ENCODE measurements at places on chromosomes 3 and 15.

- DNase-seq, result no peak
- H3K27me3 ChIP-seq, result no peaks in the 10 kb centered on the region
- no peaks in the 10 kb centered on the region for H3K4me1 ChIP-seq
- no peak overlapping the region for H3K4me3 ChIP-seq
Measured at GRCh38 chr3:168973206-168973605, 690.3 kb downstream of the MECOM start.

DNA sequence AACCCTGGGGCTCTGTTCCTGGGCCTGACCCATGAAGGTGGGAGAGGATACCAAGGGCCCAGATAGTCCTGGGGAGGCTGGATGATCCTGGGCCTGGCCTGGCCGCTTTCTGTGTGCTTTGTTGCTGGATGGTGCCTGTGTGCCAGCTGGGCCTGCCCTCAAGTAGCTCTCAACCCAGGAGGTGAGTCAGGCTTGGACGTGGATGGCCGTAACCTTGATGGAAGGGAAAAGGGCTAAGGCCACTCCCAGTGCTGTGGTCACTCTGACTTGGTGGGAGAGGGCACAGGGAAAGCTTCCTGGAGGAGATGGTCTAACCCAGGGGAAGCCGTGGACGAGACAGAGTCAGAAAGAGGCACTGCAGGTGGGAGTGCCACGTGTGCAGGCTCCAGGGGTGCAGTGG lies 9.4 kb downstream of the TMEM43 start:
- no peak for DNase-seq
- peaks cover 3% of the 10 kb centered on the region for H3K4me1 ChIP-seq
- no peak overlapping the region for H3K4me3 ChIP-seq
- H3K36me3 ChIP-seq, result peaks cover 5% of the 10 kb centered on the region
- no peak overlapping the region for H3K27ac ChIP-seq

DNA sequence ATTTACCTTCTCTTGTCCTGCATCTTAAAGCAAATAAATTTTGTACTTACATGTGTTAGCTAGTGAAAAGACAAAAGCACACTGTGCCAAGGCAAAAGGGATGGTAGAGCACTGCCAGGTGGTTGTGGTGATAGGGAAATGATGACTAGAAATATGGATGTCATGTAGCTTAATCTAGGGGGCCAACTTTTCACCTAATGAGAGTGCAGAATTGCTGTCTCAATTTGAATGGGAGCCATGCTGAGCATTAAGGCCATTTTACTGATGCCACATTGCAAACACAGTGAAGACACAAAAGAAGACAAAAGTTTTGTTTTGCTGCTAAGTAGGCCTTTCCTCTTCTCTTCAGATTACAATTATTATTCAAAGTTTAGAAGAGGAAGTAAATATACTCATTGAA lies 274.7 kb downstream of the PDCD6IP start:
- no peaks in the 10 kb centered on the region for H3K36me3 ChIP-seq
- H3K27ac ChIP-seq, result no peak overlapping the region
- H3K4me1 ChIP-seq, result no peaks in the 10 kb centered on the region
- DNase-seq, result no peak
- H3K27me3 ChIP-seq, result no peaks in the 10 kb centered on the region

- H3K4me3 ChIP-seq, result no peak overlapping the region
- no peak overlapping the region for H3K27ac ChIP-seq
- peaks cover 8% of the 10 kb centered on the region for H3K4me1 ChIP-seq
- H3K27me3 ChIP-seq, result no peaks in the 10 kb centered on the region
Measured at GRCh38 chr3:147090461-147090860, 315.9 kb downstream of the ZIC4 start.

GRCh38 chr3:127535901-127536829 lies 54.4 kb downstream of the TPRA1 start:
- H3K36me3 ChIP-seq, result no peaks in the 10 kb centered on the region
- H3K4me1 ChIP-seq, result peaks cover 4% of the 10 kb centered on the region
- no peak overlapping the region for H3K4me3 ChIP-seq
- peaks cover 6% of the 10 kb centered on the region for H3K27me3 ChIP-seq
- peak overlapping the region; percentile 12 for H3K27ac ChIP-seq

DNA sequence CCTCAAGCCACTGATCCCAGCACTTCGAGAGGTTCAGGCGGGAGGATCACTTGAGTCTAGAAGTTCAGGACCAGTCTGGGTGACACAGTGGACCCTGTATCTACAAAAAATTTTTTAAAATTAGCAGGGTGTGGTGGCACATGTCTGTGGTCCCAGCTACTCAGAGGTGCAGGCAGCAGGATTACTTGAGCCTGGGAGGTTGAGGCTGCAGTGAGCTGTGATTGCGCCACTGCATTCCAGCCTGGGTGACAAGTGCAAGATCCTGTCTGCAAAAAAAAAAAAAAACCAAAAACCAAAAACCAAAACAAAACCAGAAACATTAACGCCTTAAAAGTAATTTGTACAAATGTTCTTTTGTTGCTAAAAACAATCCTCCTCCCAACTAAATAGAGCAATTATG lies 27.9 kb upstream of the SLC12A8 start:
- no peak overlapping the region for H3K4me3 ChIP-seq
- no peaks in the 10 kb centered on the region for H3K27me3 ChIP-seq
- DNase-seq, result no peak
- H3K36me3 ChIP-seq, result no peaks in the 10 kb centered on the region
- no peaks in the 10 kb centered on the region for H3K4me1 ChIP-seq

DNA sequence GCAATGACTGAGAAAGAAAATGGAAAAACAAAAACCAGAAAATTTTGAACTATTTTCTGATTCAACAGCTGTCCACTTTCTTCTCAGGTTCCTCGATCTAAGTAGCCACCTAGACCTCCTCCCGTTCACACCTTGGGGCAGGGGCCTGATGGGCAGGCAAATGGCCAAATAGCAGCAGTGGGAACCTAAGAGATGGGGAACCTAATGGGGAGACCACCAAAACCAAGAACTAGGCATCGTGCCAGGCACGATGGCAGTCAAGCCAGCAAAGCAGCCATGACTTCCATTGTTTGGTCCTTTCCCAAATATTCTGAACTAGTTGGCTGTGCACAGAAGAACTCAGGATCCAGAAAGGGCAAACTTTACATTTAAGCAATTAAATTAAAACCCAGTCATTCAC lies 57.1 kb downstream of the CAPN7 start:
- DNase-seq, result no peak
- H3K27me3 ChIP-seq, result peaks cover 4% of the 10 kb centered on the region
- H3K27ac ChIP-seq, result no peak overlapping the region
- no peak overlapping the region for H3K4me3 ChIP-seq
- H3K4me1 ChIP-seq, result peaks cover 2% of the 10 kb centered on the region
- H3K36me3 ChIP-seq, result peaks cover 4% of the 10 kb centered on the region

GRCh38 chr15:33442449-33442848 lies 131.7 kb downstream of the RYR3 start:
- H3K36me3 ChIP-seq, result no peaks in the 10 kb centered on the region
- DNase-seq, result no peak
- no peaks in the 10 kb centered on the region for H3K4me1 ChIP-seq
- no peak overlapping the region for H3K4me3 ChIP-seq

GRCh38 chr3:42140665-42141203 lies 49.6 kb downstream of the TRAK1 start:
- no peak overlapping the region for H3K27ac ChIP-seq
- H3K4me1 ChIP-seq, result peaks cover 36% of the 10 kb centered on the region
- peaks cover 7% of the 10 kb centered on the region for H3K27me3 ChIP-seq
- no peak overlapping the region for H3K4me3 ChIP-seq
- no peak for DNase-seq
- H3K36me3 ChIP-seq, result no peaks in the 10 kb centered on the region

GRCh38 chr15:89130201-89130600 lies 41.9 kb downstream of the ABHD2 start:
- no peaks in the 10 kb centered on the region for H3K4me1 ChIP-seq
- H3K27me3 ChIP-seq, result no peaks in the 10 kb centered on the region
- H3K36me3 ChIP-seq, result peaks cover 6% of the 10 kb centered on the region
- DNase-seq, result no peak

DNA sequence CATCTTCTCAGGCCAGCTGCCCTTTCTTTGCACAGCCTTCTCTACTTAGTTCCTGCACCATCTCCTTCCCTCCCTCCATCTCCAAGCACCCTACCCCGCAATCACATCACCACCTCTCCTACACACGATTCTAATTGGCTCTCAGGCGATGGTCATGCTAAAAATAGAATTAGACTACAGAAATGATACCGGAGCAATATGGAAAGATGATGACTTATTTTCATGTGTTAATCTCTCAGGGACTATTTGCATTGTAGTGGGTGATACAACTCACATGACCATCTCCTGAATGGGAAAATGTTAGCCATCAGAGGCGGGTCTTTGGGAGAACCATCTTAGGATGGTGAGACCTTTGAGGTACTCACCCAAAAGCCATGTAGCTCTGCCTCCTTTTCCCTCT lies 54.7 kb upstream of the PPARG start:
- no peak overlapping the region for H3K27ac ChIP-seq
- H3K4me1 ChIP-seq, result peaks cover 1% of the 10 kb centered on the region
- no peak overlapping the region for H3K4me3 ChIP-seq
- H3K27me3 ChIP-seq, result no peaks in the 10 kb centered on the region
- DNase-seq, result no peak

- no peak for DNase-seq
- H3K4me1 ChIP-seq, result no peaks in the 10 kb centered on the region
- no peak overlapping the region for H3K4me3 ChIP-seq
Measured at GRCh38 chr3:45125550-45126026, 20.6 kb downstream of the CDCP1 start.

- peaks cover 10% of the 10 kb centered on the region for H3K4me1 ChIP-seq
- no peak overlapping the region for H3K27ac ChIP-seq
- no peak overlapping the region for H3K4me3 ChIP-seq
- DNase-seq, result no peak
Measured at GRCh38 chr3:131314318-131314717, 67.3 kb upstream of the NUDT16 start.

GRCh38 chr3:60081381-60082095 lies 1031.7 kb upstream of the CFAP20DC start:
- no peak overlapping the region for H3K27ac ChIP-seq
- H3K4me1 ChIP-seq, result peaks cover 9% of the 10 kb centered on the region
- DNase-seq, result no peak
- no peaks in the 10 kb centered on the region for H3K27me3 ChIP-seq
- no peak overlapping the region for H3K4me3 ChIP-seq

DNA sequence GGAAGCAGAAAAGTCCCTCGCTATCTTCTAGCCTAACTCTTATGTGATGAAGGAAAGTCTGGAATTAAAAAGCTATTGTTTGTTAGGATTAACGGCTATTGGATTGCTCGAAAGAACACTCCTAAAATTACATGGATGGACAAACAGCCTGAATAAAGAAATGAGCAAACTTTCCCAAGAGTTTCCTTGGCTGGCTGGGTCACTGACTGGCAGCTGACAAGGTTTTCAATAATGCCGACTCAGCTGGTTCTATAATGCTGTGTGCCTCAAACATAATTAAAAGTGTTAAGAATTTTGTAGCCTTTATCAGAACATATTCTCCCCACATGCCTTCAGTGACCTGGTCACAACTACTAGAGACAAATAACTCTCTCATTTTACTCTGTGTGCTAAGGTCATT lies 142.9 kb upstream of the ADAMTS9 start:
- H3K36me3 ChIP-seq, result no peaks in the 10 kb centered on the region
- H3K27ac ChIP-seq, result no peak overlapping the region
- DNase-seq, result no peak
- H3K4me3 ChIP-seq, result no peak overlapping the region

GRCh38 chr3:6439226-6439625 lies 421.7 kb upstream of the GRM7 start:
- no peaks in the 10 kb centered on the region for H3K27me3 ChIP-seq
- H3K36me3 ChIP-seq, result no peaks in the 10 kb centered on the region
- H3K4me3 ChIP-seq, result no peak overlapping the region
- H3K4me1 ChIP-seq, result no peaks in the 10 kb centered on the region

GRCh38 chr3:129764090-129764489 lies 129.4 kb downstream of the TMCC1 start:
- H3K4me1 ChIP-seq, result no peaks in the 10 kb centered on the region
- H3K27me3 ChIP-seq, result peaks cover 1% of the 10 kb centered on the region
- no peak overlapping the region for H3K4me3 ChIP-seq
- DNase-seq, result no peak

GRCh38 chr3:124800076-124800475 lies 69.8 kb downstream of the UMPS start:
- no peak for DNase-seq
- H3K36me3 ChIP-seq, result no peaks in the 10 kb centered on the region
- H3K27ac ChIP-seq, result no peak overlapping the region
- H3K4me1 ChIP-seq, result peaks cover 9% of the 10 kb centered on the region
- peaks cover 2% of the 10 kb centered on the region for H3K27me3 ChIP-seq
- no peak overlapping the region for H3K4me3 ChIP-seq

DNA sequence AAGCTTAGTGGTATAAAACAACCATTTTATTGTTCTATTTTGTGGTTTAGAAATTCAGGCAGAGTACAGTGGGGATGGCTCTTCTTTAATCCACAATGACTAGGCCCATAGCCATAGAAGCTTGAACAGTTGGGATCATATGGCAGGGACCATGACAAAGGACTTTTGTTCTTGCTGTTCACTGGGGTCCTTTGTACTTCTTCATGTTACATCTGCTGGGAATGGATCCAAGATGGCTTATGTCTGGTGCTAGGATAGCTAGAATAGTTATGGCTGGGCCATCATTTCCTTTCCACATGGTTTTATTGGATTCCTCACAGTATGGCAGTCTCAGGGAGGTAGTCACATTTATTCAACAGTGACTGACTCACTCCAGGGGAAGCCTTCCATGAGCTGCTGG lies 427.9 kb upstream of the AGTR1 start:
- DNase-seq, result no peak
- no peaks in the 10 kb centered on the region for H3K4me1 ChIP-seq
- H3K27me3 ChIP-seq, result no peaks in the 10 kb centered on the region
- H3K27ac ChIP-seq, result no peak overlapping the region

GRCh38 chr3:13137941-13138832 lies 65.0 kb upstream of the IQSEC1 start:
- peaks cover 12% of the 10 kb centered on the region for H3K27me3 ChIP-seq
- DNase-seq, result no peak
- peaks cover 4% of the 10 kb centered on the region for H3K4me1 ChIP-seq
- H3K27ac ChIP-seq, result no peak overlapping the region

DNA sequence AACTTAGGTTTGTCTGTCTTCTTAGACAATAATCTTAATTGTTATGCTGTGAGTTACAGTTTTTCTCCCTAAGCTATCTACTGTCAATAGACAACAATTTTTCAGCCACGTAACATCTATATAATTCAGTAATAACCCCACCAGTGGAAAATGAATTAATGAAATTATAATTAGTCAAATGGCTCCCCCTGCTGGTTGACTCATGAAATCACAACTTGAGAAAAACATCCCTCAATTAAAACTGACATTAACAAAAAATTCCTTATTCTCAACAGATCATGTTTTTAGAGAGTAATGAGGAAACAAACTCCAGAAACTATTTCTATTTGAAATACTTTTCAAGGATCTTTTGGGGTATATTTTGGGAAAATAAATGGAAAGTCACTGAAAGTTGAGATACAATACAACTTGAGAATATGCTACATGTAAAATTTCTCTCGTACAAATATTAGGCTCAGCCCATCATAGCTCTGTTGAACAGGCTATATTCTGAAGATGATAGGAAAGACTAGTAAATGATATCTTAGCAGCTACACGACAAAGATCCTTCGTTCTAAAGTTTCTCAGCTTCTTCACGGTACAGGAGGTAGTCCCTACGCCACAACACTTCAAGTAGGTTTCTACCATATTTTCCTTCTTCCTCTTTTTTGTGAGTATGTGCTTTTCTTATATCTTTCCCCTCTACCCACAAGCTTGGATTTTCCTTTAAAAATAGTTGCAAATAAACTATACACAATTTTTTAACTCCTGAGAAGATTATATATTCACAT lies 20.7 kb downstream of the PPP1R2 start:
- no peak overlapping the region for H3K27ac ChIP-seq
- no peaks in the 10 kb centered on the region for H3K36me3 ChIP-seq
- no peaks in the 10 kb centered on the region for H3K4me1 ChIP-seq
- H3K27me3 ChIP-seq, result no peaks in the 10 kb centered on the region

All from glutamatergic neuron (in vitro differentiated cells).